ENCODE measurements at places on chromosomes 4 and X. TPM values are rescaled to one million over a fixed set of nuclear protein-coding genes. Genes with fewer than 3 reads are reported as not detected.

CCSER1 gene
- 0.23 TPM for total RNA-seq

NKX3-2 gene
- total RNA-seq: not detected

GRIA2 gene
- not detected for total RNA-seq

ITIH6 gene
- total RNA-seq: not detected

CPXCR1 gene
- total RNA-seq: not detected

GRID2 gene
- not detected for total RNA-seq

PLK4 gene
- total RNA-seq: 76.4 TPM

OTUD4 gene
- 47.9 TPM for total RNA-seq

CPE gene
- not detected for total RNA-seq

CFP gene
- 11.1 TPM for total RNA-seq

ATP8A1 gene
- 36.6 TPM for total RNA-seq

SRPK3 gene
- total RNA-seq: not detected

SULT1E1 gene
- not detected for total RNA-seq

SCD5 gene
- total RNA-seq: 1.9 TPM

CABS1 gene
- not detected for total RNA-seq

PAK3 gene
- 0.33 TPM for total RNA-seq

TMEM35A gene
- total RNA-seq: not detected

PF4V1 gene
- total RNA-seq: not detected

STOX2 gene
- total RNA-seq: not detected

MTNR1A gene
- total RNA-seq: not detected

EGFL6 gene
- total RNA-seq: 0.93 TPM

LRCH2 gene
- total RNA-seq: not detected

TMEM255A gene
- total RNA-seq: not detected

PAGE4 gene
- not detected for total RNA-seq

EPHA5 gene
- total RNA-seq: not detected

EREG gene
- not detected for total RNA-seq

CDX4 gene
- total RNA-seq: not detected

PAGE2B gene
- 1.6 TPM for total RNA-seq

ENPP6 gene
- total RNA-seq: 0.07 TPM

TCEAL2 gene
- not detected for total RNA-seq

DNAJB14 gene
- total RNA-seq: 41.1 TPM

IBSP gene
- not detected for total RNA-seq

NKAP gene
- total RNA-seq: 11.4 TPM

SSX2B gene
- not detected for total RNA-seq

USP17L20 gene
- total RNA-seq: not detected

MAGEA8 gene
- total RNA-seq: not detected

PDGFRA gene
- total RNA-seq: 0.41 TPM

KLF8 gene
- 1.3 TPM for total RNA-seq

COX18 gene
- total RNA-seq: 27.8 TPM

CHRDL1 gene
- total RNA-seq: not detected

GPR173 gene
- total RNA-seq: 0.14 TPM

WDR17 gene
- total RNA-seq: 1.3 TPM

MAGEA12 gene
- total RNA-seq: not detected

GALNTL6 gene
- not detected for total RNA-seq

AADAT gene
- total RNA-seq: not detected

FAM149A gene
- 5.1 TPM for total RNA-seq

PCSK1N gene
- total RNA-seq: 2.7 TPM

P2RY10 gene
- 96.6 TPM for total RNA-seq

ACSL1 gene
- total RNA-seq: 23.4 TPM

RBBP7 gene
- 197 TPM for total RNA-seq

FOXO4 gene
- 22.8 TPM for total RNA-seq

REELD1 gene
- 0.16 TPM for total RNA-seq

FAM199X gene
- 7.3 TPM for total RNA-seq

PFKFB1 gene
- total RNA-seq: 0.27 TPM

DDX53 gene
- total RNA-seq: not detected

Data from activated naive CD4-positive, alpha-beta T cell treated with anti-CD3 and anti-CD28 coated beads, Interleukin-2, amount 50 U/mL, for 72 hours (primary cell).